ENCODE measurements at places on chromosomes 4 and X.

DNA sequence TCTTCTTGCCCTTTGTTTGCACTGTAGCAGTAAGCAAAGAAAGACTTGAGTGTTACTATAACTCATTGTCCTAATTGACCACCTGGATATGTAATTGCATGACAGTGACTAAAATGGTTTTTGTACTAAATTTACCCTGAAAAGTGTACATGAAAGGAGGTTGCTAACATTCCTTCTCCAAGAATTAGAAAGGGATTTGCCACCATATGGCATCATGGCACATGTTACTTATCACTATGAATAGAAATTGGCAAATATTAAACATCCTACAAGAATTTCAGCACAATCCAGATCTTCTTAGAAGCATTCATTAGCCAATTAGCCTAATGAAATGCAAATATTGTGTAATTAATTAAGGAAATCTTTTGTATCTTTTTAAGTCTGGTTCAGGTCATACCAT, 834.2 kb downstream of the STPG2 start:
- DNase-seq: no peak

- no peak for DNase-seq
Measured at GRCh38 chrX:23366914-23367313, 32.3 kb downstream of the PTCHD1 start.

DNA sequence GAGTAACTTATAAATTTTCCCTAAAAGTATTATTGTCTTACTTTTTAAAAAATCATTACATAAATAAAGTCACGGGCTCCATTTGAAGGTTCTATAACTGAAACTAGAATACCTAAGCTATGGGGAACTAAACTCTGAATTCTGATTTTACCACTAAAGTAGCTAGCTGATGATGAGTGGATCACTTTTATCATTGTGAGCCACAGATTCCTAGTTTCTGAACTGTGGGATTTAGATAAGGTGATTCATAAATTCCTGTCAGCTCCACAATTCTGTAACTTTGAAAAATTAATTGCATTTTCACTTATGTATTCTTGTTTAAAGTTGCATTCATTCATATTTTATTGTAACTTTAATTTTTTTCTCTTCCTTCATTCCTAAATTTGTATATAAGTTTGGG, 540.9 kb downstream of the GBA3 start:
- DNase-seq: no peak

DNA sequence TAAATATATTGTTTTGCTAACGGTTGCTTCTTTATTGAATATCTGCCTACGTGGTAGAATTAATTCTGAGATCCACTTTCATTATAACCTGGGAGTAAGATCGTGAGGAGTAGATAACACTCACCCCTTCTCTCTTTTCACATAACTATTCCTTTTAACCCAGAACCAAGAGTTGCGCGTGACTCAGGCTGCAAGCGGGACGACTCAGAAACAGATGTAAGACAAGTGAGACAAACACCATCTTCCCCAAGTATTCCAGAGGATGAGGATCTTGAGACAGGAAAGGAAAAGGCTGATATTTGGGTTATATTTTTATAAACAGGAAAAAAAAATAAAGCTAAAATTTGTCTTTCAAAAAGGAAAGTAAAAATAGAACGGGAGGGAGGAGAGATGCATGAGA, 318.8 kb upstream of the NOCT start:
- no peak for DNase-seq

DNA sequence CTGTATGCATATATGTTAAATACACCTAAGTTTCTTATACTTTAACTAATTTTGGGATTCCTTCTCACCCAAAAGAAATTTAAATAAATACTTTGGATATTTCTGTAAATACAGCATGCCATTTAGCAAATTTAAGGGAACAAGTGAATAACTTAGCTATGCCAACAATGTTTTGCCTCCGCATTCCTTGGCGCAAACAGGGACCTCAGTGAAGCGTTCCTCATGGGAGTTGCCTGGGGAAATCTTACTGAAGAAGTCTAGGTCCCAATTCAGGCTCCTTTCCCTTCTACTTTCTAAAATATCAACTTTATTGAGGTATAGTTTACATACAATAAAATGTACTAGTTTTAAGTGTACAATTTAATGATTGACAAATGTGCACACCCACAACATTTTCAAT, 25.0 kb downstream of the COL4A5 start:
- DNase-seq: no peak

DNA sequence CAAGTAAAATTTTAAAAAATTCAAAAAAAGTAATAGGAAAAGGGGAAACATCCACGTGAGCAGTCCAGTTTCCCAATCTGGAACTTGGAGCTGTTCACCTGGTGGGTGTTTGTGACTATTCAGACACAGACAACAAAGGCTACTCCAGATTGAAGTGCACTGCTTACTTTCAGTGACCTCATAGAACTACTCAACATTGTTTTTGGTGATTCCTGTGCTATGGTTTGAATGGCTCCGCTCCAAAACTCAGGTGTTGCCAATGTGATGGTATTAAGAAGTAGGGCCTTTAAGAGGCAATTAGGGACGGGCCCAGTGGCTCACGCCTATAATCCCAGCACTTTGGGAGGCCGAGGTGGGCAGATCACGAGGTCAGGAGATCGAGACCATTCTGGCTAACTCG, 22.1 kb downstream of the SH3RF1 start:
- no peak for DNase-seq

DNA sequence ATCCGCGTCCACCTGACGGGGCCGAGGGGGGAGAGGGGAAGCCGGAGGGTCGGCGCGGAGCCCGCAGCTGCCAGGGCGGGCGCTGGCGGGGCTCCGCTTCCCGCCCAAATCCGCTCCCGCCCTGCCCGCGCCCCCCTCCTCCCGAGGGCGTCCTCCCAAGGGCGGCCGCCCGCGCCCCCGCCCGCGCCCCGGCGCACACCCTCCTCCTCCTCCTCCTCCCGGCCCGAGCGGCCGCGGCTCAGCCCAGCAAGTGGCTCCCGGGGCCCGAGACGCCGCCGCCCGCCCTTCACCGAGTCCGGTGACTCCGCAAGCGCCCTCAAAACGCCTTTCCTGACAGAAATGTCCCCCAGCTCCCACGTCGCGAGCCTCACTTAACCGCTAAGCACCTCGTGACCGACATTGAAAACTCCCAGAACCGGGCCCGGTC, 487 bp downstream of the HMGB2 start:
- DNase-seq: peak; percentile 82

GRCh38 chrX:105307762-105308161, 87.3 kb upstream of the TEX13A start:
- DNase-seq: no peak

DNA sequence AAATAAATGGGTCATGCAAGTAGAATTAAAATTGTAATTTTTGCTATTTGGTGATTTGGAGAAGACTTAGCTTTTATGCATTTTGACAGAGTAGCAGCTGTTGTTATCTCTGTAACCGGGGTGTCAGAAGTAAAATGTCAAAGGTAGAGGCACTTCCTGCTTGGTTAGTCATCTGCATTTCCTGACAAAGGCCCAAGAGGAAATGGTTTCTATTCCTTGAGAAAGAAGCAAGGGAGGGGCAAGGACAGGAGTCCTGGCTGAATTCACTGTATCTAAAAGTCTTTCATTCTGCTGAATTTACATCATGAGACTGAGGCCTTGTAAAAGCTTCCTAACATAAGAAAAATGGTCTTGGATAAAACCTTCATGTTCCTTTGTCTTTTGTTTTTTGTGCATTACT, 550.9 kb upstream of the BOD1L1 start:
- no peak for DNase-seq

GRCh38 chr4:41257257-41257901, 651 bp downstream of the UCHL1 start:
- peak; percentile 31 for DNase-seq

- no peak for DNase-seq
Measured at GRCh38 chr4:149031399-149031798, 589.2 kb upstream of the NR3C2 start.

DNA sequence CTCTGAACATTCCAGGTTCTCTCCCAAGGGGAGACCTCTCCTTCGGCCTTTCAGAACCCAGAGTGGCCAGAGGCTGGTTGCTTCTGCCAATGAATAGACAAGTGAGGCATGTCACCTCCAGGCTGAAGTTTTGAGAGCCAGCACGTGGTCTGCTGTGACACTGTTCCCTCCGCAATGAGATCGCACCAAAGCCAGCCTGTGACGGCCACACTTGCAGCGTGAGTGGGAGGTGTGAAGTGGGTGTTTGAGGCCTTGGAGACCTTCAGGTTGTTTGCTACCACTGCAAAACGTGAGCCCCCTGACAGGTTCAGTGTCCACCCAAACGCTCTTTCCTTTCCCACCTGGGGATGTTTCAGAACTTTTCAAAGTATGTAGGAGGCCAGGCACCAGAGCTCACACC, 81.0 kb downstream of the WFS1 start:
- no peak for DNase-seq

DNA sequence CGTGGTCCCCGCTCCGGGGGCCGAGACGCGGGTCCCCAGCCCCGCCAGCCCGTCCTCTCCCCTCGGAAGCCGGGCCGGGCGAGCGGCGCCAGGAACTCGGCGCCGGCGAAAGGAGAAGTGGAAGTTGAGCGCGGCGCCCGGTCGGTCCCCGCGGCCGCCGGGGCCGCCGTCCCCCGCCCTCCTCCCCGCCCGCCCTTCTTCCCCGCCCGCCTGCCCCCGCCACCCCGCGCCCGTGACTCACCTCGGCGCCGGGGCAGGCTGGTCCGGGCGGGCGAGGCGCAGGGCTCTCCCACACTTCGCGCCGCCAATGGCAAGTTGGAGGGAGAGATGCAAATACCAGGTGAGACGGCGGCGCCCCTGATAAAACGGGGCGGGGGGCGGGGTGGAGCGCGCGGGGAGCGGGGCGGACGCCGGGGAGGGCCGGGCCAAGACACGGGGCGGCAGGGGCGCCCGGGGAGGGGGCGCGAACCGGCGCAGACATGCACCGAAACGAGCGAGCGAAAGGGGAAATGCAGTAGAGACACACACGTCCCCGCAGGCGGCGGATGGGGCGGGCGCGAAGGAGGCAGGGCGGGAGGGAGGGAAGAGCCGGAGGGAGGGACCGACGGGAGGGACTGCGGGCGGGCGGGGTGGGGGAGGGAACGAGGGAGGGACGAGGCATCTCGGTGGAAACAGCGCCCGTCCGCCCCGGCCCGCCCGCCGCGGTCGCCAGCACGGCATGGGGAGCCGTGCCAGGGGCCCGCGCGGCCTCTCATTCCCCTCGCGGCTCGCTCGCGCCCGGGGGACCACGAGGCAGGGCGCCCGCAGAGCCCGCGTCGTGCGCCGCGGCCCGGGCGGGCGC, at the start of gene ELF4:
TSS of gene ELF4 (minus strand) at position 119 of the 841 bp plus-strand sequence. CDS start 29,167 bp downstream, outside the sequence.
- peak; percentile 66 for DNase-seq

GRCh38 chr4:48367016-48367415, 25.7 kb downstream of the SLAIN2 start:
- DNase-seq: no peak

DNA sequence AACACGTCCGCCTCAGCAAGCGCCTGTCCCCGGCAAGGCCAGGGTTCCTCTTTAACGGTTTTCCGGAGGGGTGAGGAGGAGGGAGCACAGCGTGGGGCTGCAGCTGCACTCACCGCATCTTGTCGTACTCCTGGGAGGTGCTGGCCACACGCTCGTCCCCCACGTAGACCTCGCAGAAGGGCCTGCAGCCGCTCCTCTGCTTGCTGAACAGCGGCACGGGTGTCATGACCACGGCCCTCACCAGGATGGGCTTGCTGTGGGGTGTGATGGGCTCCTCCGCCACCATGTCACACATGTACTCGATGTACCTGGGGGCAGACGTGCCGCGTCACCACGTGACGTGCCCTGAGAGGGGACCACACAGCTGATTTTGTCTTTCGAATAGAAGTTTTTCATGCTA, 51.6 kb upstream of the CPLX1 start:
- no peak for DNase-seq

All from muscle of back (tissue), 13 donors.